ENCODE measurements at places on chromosomes 1 and 21.

GRCh38 chr1:203084588-203085527 lies 954 bp downstream of the MYOG start:
- no peak for DNase-seq

DNA sequence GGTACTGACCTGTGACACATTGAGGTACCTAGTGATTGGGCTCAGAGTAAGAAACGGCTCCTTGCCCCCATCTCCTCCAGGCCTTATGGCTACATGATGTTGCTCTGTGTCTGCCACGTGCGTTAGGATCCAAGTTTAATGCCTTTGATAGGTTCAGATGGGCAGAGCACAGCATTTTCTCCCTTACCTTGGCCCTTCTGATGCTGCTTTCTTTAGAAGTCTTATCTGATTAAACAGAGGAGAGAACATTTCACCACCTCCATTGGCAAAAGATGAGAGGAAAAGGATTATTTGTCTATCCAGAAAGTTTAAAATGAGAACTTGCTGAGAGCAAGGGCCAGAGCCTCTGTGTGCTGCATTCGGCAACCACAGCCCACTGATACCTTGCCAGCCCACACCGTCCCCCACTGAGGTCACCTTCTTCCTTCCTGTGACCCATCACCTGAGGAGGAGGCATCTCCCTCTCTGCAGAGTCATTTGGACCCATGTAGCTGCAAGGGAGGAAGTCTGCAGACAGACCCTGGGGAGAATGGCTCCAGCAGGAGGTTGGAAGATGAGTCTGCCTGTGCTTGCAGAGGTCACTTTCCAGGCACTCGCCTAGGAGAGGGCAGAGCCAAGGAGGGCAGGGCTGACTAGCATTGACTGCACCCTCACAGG lies 16.7 kb downstream of the SHISA4 start:
- no peak for DNase-seq

DNA sequence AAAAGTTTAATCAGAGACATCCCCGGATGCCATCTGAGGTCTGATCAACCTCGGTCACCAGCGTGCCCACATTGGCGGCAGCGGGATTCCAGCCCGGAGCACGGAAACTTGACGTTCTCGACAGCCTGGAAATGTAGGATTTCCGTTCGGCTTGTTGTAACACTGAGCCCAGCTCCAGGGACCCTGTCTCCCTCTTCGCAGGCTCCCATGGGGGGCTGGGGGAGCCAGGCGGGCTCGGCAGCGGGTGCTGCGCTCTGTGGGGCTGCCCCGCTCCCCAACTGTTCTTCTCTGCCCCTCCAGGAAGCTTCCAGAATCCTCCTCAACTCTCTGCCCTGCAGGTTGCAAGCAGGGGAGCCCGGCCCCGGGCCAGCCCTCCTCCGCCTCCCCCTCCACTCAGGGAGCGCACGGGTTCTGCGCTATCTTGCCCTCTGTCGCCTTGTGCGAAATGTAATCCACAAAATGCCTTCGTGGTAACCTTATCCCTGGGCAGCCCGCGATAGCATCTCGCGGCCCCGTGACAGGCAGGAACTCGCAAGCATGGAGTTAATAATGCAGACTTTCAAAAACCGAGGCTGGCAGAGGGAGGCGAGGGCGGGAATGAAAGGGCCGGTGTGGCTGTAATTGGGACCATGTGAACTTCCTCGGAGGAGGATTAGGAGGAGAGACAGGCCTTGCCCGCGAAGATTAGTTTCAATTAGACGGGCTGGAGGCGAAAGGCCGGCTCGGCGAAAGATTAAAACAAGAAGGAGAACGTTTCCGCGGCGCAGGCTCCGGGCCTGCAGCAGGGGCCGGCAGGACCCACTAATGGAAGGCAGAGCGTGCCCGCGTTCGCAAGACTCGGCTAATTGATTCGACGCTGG lies 53.9 kb upstream of the TTC34 start:
- DNase-seq, result no peak

DNA sequence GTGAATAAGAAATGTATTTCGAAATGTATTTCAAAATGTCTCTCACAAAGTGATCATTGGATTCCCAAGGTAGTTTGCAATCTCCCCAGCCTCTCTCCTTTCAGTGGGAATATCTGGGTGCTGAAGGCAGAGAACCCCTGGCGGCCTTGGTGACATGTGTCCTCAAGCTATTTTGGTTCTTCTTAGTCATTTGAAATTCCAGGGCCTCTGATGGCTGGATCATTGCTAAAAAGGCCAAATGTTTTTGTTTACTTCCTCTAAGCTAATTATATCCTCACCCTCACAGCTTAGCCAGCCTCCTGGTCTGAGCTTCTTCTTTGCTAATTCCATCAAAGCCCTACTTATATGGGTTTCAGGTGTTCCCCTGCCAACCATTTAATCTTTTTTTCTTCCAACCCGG lies 71.2 kb downstream of the LRRC40 start:
- no peak for DNase-seq

- DNase-seq, result no peak
Observed at GRCh38 chr1:16082283-16083038, 9.0 kb upstream of the FAM131C start.

DNA sequence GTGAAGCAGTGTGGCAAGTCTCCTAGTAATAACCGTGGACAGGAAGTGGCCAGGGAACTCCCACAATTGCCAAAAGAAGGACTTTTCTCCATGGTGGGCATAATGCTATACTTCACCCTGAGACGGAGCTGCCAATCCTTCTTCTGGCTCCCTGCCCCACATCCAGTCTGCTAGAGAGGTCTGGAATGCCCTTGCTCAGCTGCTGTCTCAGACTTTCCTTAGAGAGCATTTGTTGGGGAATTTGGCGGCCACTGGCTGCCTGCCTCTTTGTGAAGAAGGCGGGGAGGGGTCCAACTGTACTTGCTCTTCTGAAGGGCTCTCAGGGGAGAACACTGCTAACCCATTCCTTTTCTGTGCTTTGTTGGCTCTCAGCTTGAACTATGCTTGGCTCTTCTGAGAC lies 123.7 kb upstream of the EDN2 start:
- DNase-seq, result no peak

DNA sequence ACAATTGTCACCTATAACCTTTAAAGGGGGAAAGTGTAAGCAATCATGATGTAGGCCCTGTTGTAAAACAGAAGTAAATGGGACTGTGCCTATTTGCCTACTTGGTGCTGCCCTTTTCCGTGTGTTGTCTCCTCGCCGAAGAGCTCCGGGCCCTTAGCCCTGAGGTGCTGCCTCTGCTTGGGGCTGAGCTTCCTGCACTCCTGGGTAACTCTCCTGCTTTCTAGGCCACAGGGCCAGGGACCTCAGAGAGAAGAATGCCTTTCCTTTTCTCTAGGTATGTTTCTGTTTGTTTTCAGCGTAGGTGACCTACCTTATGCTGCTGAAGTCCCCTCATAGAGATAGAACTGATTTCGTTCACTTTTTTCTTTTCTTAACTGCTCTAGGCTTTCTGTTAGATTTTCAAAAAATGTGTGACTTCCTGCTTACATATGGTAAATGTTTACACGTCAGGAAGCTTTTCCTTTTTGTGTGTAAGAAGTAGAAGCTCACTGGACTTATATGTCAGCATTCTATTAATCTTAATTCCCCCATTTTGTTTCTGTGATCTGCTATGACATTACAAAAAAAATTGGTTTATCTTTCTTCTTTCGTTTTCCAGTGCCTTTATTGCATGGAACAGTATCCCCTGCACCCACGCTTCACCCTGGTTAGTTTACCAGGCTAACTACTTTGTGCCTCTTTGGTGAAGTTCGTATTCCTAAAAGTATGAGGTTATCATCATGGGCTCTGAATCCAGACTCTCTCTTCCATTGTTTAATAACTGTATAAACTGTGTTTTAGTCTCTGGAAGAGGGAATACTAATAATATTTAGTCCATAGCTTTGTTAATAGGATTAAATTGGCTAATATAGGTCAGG lies 61.7 kb downstream of the ITSN1 start:
- no peak for DNase-seq

- DNase-seq, result no peak
Observed at GRCh38 chr1:91124290-91124985, 102.6 kb upstream of the ZNF644 start.

DNA sequence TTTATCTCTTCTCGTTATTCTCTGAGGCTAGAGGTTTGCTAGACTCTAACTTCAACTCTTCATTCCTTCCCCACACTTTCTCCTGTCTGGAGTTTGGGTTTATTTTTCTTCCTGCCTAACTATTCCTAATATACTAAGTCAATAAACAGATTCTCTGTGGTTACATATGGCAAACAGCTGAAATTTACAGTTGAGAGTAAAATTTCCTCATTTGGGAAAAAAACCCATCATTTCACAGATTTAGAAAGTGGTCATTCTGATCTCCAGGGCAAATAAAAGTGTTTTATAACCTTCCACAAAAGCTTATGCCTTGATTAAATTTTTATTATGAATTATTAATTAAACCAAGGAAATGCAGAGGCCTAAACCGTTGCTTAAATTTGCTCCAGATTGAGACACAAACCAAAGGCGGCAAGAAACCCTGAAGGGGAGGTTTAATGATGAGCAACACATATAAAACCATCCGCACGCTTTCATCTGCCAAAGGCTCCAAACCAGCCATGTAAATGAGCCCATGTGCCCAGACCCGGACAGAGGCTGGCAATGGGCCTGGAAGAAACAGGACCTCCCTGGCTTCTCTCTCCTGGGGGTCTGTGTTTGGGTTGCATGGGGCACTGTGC lies 201.7 kb upstream of the LMO4 start:
- DNase-seq, result no peak

GRCh38 chr1:59506952-59507351 lies 210.1 kb downstream of the FGGY start:
- DNase-seq, result no peak

Data from NCI-H187 (cell line).